ENCODE measurements at places on chromosomes 3 and 15.

DNA sequence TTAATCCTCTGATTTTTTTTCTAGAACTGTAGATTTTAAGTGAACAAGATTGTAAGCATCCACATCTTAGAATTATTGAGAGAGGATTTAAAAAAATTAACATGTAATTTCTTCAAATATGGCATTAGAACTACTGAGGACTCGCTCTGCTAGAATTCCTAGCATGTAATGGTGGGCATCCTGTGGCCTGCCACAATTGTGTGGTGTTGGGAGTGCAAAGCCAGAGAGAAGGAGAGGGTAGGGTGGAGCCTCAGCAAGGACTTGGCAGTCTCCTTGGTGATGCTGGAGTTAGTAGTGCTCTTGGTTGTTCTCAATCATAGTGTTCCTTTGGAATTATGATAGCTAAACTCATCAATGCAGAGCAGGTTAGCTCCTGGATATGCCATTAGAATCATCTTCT lies 443.9 kb upstream of the TBL1XR1 start:
- DNase-seq, result no peak

- DNase-seq, result no peak
Measured at GRCh38 chr3:13002398-13003124, 70.7 kb downstream of the IQSEC1 start.

GRCh38 chr3:73739791-73740453 lies 115.2 kb upstream of the PDZRN3 start:
- DNase-seq, result no peak

DNA sequence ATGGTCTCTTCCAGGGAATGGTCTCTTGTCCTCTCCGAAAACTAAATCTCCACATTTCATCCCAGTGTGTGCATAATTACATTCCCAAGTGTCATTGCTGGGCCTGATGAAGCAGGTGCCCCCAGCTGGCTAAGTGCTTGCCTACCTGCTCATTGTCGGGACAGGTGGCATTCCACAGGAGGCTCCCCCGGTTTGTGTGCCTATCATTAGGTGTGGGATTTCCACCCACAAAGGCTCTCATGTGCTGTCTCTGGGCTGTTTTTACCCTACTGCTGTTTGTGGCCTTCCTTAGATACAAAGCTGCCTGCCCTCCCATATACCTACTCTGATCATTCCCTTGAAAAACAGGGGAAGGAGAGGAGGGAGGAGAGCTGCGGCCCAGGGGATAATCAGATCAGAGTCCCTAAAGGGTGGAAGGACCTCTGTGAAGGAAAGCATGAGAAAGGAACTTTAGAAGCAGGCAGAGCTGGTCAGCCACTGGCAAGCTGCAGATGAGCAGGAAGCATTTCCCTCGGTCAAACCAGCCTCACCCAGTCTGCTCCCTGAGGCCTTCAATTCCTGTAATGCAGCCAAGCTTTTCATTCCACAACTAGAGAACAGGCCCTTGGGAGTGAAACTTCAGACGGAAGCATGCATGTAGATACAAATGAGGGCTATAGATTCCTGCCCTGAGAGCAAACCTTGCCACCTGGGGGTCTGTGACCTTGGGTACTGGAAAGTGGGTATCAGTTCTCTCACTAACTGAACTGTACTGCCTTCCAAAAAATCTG lies 60.7 kb upstream of the HEG1 start:
- DNase-seq, result no peak

GRCh38 chr3:13282986-13283876 lies 136.9 kb downstream of the NUP210 start:
- no peak for DNase-seq

Data from stimulated activated CD4-positive, alpha-beta T cell treated with anti-CD3 and anti-CD28 coated beads, Interleukin-1b, Interleukin-23, amount 100 ng/mL, for 48 hours (primary cell).